ENCODE measurements at places on chromosomes 4 and X.
A peak's percentile ranks its signal among the peaks of the same experiment; 100 is the strongest.

- DNase-seq: peak; percentile 17
Observed at GRCh38 chr4:73068491-73069337, 802 bp downstream of the COX18 start.

DNA sequence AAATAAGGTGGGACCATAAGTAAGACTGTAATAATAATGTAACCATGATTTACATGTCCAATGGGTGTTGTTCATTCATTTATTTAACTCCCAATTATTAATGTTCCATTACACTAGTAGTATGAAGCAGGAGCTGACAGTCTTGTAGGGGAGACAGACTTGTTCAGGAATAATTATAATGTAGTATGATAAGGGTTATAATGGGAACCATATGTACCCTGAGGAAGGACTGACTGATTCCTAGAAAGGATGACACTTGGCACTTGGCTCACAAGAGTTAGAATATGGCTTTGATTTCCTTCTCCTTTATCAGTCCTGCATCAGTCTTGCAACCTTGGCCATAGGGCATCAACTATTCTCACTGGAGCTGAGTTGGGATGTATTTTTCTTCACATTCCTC, 24.2 kb downstream of the PCDH7 start:
- no peak for DNase-seq

GRCh38 chr4:14446904-14447303, 555.4 kb upstream of the CPEB2 start:
- no peak for DNase-seq

DNA sequence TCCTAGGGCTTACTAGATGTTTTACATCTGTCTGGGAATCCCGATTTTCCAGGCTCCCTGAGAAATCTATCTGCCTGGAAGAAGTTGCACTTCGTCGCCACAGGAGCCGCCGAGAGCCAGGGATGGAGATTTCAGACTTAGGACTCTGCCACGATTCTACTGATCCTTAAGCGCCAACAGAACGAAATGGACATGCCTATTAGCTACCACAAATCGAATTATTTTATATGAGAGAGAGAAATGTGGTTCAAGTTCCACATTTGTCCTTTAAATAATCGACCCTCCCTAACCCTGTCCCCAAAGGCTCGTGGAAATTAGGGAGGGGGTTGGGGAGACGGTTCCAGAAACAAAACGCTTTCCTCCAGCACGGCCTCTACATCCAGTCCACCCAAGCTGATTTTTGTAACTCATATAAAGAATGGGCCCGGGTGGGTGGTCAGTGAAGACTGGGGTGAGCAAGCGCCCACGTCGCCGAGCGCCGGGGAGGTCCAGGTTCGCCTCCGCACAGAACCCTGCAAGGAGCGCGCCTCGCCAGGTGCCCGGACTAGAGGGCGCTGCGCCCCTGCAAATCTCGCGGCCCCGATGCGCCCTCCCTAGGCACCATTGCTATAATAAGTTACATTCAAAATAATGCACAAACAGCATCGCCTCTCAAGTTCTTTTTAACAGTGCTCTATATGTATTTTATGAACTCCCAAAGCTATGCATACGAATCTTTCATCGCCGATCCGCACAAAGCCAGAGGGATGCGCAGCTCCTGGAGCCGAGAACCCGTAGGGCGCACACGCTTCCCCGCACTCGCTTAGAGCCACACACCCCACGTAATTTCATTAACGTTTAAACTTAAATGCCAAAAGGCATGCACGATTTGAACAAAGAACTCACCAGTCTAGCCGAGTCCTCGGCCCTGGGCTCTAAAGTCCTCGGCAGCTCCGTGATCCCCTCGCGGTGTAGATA, 2.1 kb upstream of the FAT1 start:
- DNase-seq: peak; percentile 86

DNA sequence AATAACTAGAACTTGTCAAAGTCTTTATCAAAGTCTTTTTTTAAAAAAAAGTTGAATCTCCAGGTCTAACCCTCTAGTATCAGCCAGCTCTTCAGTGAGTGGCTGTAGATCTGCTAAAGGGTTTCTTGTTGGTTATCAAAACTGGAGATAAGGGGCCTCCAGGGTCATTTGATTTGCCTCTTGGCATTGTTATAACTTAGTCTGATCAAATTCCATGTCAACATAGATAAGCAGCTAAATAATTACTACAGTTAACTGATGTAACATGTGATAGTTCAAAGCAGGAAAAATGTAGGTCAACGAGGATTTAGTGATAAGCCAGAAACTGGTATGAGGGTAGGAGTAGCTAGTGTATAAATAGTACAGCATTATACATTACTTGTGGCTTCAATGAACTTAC, 465.1 kb downstream of the PDHA2 start:
- DNase-seq: no peak

DNA sequence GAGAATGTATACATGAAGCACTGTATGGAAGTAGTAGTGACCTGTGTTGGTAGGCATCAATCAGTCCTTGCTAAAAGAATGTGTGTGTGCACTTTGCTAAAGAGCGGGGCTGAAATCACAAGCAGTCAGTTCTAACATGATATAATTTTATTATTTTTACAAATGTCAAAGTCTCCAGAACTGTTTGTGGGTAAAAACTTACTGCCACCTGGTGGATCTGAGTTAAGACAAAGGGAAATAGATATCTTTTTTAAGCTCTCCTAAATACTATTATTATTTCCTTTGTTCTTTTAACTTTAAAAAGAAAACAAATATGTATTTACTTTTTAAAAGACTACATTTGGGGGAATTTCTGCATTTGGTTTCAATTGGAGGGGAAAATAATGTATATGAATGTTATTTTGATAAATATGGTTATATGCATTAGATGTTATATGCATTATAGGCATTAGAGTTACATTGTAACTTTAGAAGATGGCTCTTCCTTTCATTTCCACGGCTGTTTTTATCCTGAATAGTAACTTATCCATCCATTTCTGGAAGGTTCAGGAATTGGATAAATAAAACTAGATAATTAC, 7.8 kb upstream of the CLOCK start:
- DNase-seq: peak; percentile 69

GRCh38 chr4:137530176-137530575, 2.1 kb downstream of the PCDH18 start:
- DNase-seq: peak; percentile 91

- DNase-seq: no peak
Observed at GRCh38 chrX:23271026-23271425, 63.6 kb upstream of the PTCHD1 start.

GRCh38 chr4:75513526-75514130, 575 bp downstream of the RCHY1 start:
- DNase-seq: no peak

GRCh38 chrX:46551494-46552128, 6.4 kb upstream of the ZNF674 start:
- DNase-seq: no peak

- peak; percentile 77 for DNase-seq
Observed at GRCh38 chr4:87895964-87896621, 63.3 kb downstream of the MEPE start.

DNA sequence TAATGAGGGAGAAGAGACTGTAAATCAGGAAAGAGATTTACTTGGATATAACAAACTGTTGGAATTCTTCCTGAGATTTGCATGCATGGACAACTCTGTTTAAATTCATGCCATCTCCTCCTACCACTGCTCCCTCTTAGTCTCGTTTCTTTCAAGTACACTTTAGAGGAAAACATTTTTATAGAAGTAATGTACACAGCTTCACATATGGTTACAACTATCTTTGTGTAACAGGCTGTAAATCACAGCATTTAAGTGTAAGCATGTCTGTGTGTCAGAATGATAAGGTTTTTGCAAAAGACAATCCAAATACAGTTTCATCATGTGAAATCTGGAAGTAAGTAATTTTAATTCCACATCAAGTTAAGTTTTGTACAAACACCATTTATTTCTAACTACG, 21.5 kb upstream of the ENPEP start:
- DNase-seq: peak; percentile 9

GRCh38 chr4:17912011-17912410, 101.2 kb downstream of the NCAPG start:
- no peak for DNase-seq

- DNase-seq: no peak
Observed at GRCh38 chr4:55124322-55125076, 896 bp downstream of the KDR start.

DNA sequence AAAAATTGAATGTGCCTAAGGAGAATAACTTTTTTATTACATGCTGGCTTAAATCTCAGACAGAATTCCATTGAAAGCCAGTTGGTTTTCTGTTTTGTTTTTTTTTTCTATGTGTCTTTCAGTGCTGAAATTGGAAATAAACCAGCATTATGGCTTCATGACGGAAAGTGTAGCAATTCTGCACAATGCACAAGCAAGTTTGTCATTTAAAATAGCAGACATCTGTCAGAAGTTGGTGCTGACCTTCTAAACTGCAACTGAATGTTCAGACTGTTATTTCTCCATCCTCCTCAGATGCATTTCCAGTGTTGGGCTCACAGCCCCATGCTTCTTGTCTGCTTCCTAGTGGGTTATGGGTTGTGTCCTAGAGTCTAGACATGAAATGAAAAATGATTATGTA, 107.2 kb upstream of the LIMCH1 start:
- DNase-seq: peak; percentile 76

DNA sequence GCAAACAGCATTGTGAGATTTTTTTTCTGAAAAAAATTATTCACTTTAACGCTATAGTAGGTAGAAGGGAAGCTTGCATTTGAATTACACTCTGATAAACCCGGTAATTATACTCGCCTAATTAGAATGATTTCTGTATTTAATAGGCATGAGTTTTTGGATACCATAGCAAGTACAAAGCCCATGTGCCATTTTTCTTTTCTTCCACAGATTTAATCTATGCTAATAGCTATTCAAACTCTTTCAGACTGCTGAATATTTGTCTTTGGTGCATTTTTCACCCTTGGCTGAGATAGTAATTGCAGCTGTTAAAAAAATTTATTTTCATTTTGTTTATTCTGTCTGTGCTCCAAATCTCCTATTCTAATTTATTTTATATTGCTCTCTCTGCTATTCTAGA, 113.0 kb downstream of the EGF start:
- DNase-seq: no peak

DNA sequence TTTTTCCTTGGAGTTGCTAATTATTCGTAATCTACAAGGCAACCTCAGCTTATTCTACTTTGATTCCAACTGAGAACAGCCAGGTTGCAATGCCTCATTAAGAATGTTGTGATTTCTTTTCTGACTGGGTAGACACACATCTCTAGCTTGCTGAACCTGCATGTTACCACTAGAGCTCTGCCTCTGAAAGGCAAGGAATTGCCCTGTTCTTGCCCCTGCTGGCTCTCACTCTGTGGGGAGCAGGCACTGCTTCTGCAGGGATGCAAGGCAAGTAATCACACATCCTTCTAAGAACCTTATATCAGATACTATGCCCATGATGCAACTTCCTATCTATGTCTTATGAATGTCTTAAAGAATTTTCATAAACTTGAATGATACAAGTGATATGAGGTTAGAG, 503.2 kb downstream of the PACRGL start:
- no peak for DNase-seq

DNA sequence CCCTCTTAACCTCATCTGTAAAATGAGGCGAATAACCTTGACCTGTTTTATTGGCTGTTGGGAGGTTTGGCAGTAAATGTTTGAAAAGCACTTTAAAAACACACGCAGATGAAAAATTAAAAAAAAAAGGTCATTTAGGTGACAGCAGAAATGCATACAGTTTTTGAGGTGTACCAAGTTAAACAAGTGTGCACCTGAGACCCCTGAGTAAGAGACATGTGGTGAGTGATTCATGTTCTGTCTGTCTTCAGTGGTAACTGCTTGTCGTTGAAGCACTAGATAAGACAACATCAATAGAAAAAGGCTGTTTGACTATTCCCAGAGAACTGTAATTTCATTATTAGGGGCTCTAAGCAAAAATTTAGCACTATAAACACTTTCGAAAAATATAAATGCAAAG, 608.4 kb upstream of the PITX2 start:
- no peak for DNase-seq

GRCh38 chr4:41687971-41688370, 60.6 kb downstream of the PHOX2B start:
- DNase-seq: no peak

GRCh38 chrX:23937100-23937499, 29.3 kb downstream of the CXorf58 start:
- DNase-seq: no peak

GRCh38 chr4:22498866-22499265, 17.0 kb downstream of the ADGRA3 start:
- DNase-seq: no peak
